ENCODE measurements at places on chromosomes 3 and 15.

- no peak for DNase-seq
Measured at GRCh38 chr3:106759731-106760130, 617.5 kb upstream of the CCDC54 start.

- DNase-seq = no peak
Measured at GRCh38 chr3:132916096-132916495, 122.1 kb upstream of the TMEM108 start.

GRCh38 chr3:38521391-38521987, 25.3 kb downstream of the EXOG start:
- DNase-seq = peak; percentile 75

GRCh38 chr15:79523266-79523665, 91.1 kb downstream of the MINAR1 start:
- DNase-seq = no peak

- DNase-seq = no peak
Measured at GRCh38 chr3:65995030-65995429, 43.7 kb downstream of the MAGI1 start.

DNA sequence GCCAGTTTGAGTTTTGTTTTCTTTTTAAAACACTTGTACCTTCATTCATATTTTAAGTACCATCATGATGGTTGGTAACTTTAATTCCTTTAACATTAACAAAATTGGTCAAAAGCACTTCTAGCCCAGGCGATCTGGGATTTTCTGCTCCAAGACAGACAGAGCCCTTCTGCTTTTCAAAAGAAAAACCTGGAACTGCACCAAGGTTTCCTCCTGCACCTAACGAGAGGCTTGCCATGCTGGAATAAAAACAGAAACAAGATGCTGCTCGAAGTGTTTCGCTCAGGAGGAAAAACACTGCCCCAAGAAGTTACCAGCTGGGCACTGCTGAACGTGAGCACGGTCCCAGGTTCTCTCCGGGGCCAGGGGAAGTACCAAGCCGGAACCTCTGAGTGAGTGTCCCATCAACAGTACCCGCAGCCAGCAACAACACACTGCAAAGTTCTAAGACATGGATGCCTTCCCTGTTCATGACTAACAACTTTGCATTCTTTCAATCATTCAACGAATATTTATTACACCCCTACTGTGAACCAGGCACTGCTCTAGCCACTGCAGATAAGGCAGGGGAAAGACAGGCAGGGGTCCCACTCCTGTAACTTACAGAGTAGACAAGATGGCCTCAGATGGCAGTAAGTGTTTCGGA, 98.8 kb downstream of the XXYLT1 start:
- no peak for DNase-seq

- no peak for DNase-seq
Measured at GRCh38 chr3:33054100-33055092, 42.5 kb downstream of the GLB1 start.

- no peak for DNase-seq
Measured at GRCh38 chr3:188421836-188422540, 268.0 kb downstream of the LPP start.

DNA sequence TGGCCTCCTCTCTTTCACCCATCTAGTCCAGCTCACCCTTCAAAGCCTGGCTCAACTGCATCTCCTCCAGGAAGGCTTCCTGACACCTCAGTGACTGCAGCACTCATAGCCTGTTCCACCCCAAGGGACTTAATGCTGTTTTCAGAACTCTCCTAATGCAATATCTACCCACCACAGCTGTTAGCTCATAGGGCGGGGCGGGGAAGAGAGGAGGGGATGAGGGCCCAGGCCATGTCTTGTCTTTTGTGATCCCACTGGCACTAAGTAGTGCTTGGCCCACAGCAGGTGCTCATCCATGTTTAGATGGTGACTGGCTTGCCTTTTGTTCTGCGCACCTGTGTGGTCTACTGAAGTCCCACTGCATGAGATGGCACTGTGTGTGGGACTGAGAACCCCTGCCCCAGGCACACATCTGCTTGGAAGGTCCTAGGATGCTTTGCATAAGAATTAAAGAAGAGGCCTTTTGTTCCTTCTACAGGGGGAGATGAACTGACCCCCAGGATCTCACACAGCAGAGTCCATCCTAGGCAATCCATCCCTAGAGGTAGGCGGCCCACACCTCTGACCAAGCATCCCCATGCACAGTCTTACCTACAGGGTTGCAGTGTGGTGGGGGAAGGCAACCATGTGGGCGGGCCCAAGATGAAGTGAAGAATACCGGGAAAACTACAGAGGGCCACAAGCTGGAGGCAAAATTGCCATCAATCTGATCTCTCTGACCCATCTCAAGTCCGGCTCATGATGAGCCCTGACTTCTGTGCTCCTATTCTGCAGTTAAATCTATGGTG, 23.0 kb downstream of the SLC12A8 start:
- DNase-seq = no peak

DNA sequence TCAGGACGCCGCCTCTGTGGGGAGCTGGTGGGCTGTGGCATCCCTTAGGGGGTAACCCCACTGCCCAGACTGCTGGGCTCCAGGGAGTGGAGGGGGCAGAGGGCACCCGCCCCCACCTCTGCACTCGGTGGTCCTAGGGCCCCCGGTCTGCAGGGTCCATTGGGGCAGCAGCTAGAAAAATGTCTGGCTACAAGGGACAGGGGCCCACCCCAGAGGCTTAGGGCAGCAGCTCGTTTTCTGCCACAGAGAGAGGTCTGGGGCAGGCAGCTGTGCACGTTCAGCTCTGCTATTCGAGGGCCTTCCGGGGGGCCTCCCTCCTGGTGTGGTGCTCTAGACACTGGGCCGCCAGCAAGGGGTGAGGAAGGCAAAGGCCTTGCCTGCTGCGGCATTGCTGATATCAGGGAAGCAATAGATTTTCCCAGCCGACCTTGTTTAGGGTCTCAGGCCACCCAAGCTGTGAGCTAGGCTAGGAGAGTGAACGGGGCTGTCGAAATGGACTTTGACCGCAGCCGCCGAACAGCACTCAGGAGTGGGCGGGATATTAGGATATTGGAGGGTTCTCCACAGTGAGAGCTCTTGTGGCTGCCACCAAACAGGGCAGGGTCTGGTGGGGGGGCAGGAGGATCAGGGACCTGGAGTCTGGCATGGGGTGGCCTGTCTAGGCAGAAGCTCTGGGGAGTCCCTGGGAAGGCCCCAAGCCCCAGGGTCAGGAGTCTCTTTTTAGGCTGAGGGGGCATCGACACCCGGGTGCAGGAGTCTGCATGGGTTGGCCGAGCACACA, 61.4 kb upstream of the KLF13 start:
- DNase-seq = no peak

DNA sequence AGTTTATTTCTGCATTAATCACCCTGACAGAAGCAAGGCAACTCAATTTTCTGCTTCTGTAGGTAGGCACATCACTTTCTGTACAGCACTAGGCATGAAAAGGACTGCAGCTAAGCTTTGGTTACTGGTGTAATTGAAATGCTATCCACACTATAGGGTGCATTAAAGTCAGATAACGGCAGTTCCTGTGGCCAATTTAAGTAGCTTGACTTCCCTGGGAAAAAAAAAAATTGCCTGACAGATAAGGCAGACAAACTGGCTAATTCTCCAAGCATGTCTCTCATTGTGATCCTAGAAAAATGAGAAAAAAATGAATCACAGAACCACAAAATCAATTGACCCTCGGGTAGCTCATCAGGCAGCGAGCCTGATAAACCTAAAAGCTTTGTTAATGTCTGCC, 151.4 kb downstream of the MEIS2 start:
- no peak for DNase-seq

- DNase-seq = no peak
Measured at GRCh38 chr3:171390051-171390941, 69.9 kb downstream of the TNIK start.

GRCh38 chr3:42651248-42652091, 2.0 kb upstream of the ZBTB47 start:
- DNase-seq = no peak

DNA sequence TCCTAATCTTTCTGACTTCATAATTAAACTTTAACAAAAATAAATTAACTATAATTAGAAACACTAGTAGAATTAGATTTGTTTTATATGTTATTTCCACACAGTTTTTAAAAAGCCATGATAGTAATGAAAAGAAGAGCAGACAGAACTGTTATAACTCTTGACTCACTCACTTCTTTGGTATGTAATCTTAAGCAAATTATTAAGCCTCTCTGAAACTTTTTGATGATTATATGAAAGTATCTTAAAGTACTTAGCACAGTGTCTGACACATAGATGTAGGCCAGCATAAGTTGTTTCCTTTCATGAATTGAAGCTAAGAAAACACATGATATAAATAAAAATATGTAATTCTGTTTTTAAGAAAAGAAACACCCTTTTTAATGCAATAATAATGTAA, 123.6 kb upstream of the MLF1 start:
- no peak for DNase-seq

GRCh38 chr3:98561727-98562521, 30.1 kb downstream of the GPR15 start:
- no peak for DNase-seq

DNA sequence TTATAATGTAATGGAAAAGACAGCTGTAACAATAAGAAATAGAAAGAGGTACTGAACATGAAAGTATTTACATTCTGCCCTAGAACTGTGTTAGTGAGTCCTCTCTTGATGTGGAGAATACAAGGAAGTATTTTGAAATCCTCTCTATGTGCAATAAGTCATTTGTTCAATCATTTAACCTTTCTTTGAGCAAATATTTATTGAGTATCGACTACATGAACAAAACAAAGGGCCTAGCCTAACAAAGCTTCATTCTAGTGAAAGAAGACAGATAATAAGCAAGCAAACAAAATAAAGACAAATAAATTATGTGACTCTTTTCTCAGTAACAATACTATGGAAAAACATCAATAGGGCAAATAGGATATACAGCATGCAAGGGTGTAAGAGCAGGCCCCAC, 354.9 kb upstream of the ATP11B start:
- DNase-seq = no peak

GRCh38 chr3:99413504-99413903, 224.9 kb upstream of the COL8A1 start:
- DNase-seq = no peak

DNA sequence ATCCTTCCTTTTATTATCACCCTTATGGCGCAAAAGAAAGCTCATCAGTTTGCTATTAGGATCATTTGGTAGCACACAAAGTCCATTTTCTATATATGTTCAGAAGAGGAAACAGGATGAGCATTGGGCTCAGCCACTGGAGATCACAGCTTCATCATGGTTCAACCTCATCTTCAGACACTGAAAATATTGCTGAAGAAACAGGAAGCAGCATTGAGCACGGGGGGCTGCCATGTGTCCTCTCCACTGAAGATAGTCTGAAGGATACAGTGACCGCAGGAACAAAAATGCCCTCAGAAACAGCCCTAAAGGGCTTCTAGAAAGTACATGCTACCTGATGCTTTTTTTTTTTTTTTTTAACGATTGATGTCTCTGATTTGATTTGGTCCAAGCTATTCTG, 835.3 kb upstream of the CFAP20DC start:
- no peak for DNase-seq

- DNase-seq = no peak
Measured at GRCh38 chr3:126266850-126267168, 86.4 kb upstream of the ALDH1L1 start.

DNA sequence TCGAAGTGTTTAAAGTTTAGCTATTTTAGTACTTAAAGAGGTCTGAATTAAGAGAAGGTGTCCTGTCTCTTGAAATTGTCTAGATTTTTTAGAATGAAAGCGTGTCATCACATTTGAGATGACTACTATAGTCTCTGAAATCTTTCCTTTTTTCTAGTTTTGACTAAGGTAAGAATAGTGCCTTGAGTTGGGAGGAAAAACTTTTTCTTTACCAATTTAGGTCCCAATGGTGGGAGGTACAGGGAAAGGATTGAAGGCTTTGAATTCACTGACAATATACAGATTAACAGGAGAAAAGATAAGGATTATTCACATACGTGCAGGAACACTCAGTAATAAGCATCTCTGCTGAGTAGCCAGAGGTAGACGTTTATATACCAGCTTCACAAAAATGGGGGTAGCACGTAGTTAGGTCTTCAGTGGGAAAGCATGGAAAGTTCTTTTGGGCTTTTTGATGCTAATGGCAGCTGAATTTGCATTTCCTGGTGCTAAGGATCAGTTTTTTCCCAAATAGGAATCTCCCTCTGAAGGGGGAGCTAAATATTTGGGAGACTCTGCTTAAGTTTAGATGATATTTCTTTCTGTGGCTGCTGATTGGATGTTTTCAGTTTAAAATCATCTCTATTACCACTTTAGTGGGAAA, 88.1 kb downstream of the VPS8 start:
- no peak for DNase-seq

GRCh38 chr3:159904455-159904854, 84.2 kb upstream of the IL12A start:
- DNase-seq = no peak

DNA sequence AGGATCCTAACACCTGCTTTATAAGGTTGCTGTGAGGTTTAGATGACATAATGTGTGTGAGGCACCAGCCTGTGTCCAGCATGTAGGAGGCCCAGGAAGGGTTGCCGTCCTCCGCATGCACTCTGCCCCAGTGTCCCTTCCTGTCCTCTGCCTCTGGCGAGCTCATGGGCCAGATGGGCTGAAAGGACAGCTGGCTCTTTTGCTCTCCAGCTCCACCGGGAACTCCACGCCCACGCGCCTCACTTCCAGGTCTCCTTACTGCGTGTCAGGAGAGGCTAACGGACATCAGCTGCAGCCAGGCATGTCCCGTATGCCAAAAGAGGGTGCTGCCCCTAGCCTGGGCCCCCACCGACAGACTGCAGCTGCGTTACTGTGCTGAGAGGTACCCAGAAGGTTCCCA, 12.2 kb downstream of the MUC20 start:
- DNase-seq = no peak

DNA sequence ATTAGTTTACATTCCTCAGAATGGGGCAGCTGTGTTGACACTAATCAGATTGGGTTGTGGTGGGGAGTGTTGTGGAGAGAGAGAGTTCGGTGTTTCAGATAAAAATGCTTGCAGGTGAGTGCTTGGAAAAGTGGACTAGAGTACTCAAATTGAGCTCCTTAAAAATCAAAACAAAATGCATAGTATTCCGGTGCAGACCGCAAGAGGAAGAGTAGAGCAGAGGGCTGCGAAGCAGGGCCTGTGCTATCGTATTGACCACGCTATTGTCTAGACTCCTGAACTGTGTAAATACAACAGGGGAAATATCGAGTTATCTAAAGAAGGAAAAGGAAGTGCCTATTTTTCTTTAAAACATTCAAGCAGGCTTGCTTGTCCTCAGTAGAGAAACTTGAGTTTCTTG, 159.5 kb downstream of the TP63 start:
- DNase-seq = no peak

DNA sequence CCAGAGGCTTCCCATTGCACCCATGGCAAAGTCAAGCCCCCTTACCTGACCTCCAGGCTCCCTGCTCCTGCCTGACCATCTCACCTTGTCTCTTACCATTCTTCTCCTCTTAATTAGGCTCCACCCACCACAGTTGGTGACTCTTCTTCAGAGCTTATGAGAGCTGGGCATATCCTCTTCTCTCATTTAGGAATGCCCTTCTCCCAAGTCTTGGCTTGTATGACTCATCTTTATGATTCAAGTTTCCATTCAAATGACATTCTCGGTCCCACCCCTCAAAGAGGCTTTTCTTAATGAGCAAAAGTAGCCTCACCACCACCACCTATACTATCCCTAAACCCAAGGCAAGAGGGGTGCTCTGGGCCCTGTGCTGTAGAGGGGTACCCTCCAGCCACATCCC, 55.3 kb upstream of the NUDT16 start:
- DNase-seq = no peak

GRCh38 chr15:32982001-32982400, 212.5 kb downstream of the FMN1 start:
- no peak for DNase-seq
